ENCODE measurements at places on chromosomes 3 and 15. TPM values are rescaled to one million over a fixed set of nuclear protein-coding genes. Genes with fewer than 3 reads are reported as not detected.

The SLC2A2 gene
- 4.0 TPM for total RNA-seq

DNA sequence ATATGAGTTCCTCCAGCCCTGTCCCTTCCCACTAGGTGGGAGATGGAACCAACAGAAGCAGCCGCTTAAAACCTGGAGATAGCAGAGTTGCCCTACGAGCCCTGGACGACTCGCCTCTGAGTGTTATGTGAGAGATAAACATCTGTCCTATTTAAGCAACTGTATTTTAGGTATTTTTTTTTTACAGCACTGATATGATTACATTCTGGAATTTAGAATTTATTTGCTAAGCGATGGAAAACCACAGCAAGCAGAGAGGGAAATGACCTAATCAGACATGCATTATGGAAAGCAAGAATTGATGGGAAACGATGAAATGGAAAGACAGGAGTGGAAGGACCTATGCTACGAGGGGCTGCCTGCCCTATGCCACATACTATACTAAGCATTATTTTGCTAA, 379.0 kb upstream of the IL12A start:
- DNase-seq = no peak

GRCh38 chr3:66386011-66386924, 114.6 kb downstream of the LRIG1 start:
- DNase-seq = no peak

The NMB gene
- total RNA-seq = 7.5 TPM

The BNC1 gene
- total RNA-seq = not detected

GRCh38 chr3:132033471-132033870, 1.3 kb downstream of the CPNE4 start:
- DNase-seq = no peak

GRCh38 chr15:90545095-90545494, 15.4 kb downstream of the CRTC3 start:
- no peak for DNase-seq

The DNAJB11 gene
- total RNA-seq = 95.7 TPM

GRCh38 chr3:155560135-155560534, 184.7 kb downstream of the PLCH1 start:
- no peak for DNase-seq

The PAK6 gene
- 20.7 TPM for total RNA-seq

DNA sequence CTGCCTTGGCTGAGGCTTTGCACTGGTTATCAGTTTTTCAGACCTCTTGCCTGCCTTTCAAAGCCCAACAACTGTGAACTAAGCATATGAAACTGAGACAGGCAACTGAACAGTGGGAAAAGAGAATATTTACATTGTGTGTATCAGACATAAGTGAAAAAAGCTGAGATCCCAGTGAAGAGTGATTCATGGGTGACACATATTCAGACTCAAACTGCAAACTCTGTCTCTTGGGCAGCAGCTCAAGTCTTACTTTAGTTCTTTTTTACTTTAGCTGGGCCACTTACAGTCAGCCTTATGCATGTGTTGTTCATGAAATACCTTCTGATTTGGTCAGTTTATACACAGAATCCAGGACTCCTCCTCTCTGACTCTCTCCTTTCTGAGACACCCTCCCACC, 19.2 kb downstream of the SUCLG2 start:
- no peak for DNase-seq

- DNase-seq = no peak
Observed at GRCh38 chr15:82804575-82804949, 1.3 kb downstream of the FSD2 start.

DNA sequence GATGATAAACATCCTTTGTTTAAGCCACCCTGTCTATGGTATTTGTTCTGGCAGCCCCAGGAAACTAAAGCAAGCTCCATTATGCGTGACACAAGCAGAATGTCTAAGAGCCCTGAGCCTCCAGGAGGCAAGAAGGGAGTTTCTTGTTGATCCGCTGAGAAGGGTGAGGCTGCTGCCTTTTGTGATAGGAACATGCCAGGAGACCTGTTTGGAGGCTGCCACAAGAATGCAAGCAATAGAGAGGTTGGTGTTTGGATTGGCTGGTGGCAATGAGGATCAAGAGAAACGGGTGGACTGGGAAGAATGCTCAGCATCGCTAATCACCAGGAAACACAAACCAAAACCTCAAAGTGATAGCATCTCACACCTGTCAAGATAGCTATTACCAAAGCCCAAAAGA, 104.8 kb downstream of the ASB7 start:
- DNase-seq = no peak

The PLCH1 gene
- 3.1 TPM for total RNA-seq

The CRYGS gene
- total RNA-seq = 3.2 TPM

Measured in Caco-2 (cell line).